ENCODE measurements at places on chromosomes 2 and 18. TPM values are rescaled to one million over a fixed set of nuclear protein-coding genes. Genes with fewer than 3 reads are reported as not detected.
A peak's percentile ranks its signal among the peaks of the same experiment; 100 is the strongest.

- H3K27ac ChIP-seq, result peak overlapping the region; percentile 75
- peaks cover 72% of the 10 kb centered on the region for H3K4me1 ChIP-seq
- no peak for DNase-seq
- no peaks in the 10 kb centered on the region for H3K36me3 ChIP-seq
- H3K4me3 ChIP-seq, result peak overlapping the region; percentile 2
Measured at GRCh38 chr2:17800693-17801458, 15.4 kb upstream of the MSGN1 start.

GRCh38 chr2:177243476-177243875 is 21.1 kb downstream of the NFE2L2 start:
- no peak for DNase-seq
- H3K36me3 ChIP-seq, result peaks cover 41% of the 10 kb centered on the region
- H3K27me3 ChIP-seq, result no peaks in the 10 kb centered on the region
- H3K27ac ChIP-seq, result peak overlapping the region; percentile 18
- peaks cover 87% of the 10 kb centered on the region for H3K4me1 ChIP-seq
- no peak overlapping the region for H3K4me3 ChIP-seq

DNA sequence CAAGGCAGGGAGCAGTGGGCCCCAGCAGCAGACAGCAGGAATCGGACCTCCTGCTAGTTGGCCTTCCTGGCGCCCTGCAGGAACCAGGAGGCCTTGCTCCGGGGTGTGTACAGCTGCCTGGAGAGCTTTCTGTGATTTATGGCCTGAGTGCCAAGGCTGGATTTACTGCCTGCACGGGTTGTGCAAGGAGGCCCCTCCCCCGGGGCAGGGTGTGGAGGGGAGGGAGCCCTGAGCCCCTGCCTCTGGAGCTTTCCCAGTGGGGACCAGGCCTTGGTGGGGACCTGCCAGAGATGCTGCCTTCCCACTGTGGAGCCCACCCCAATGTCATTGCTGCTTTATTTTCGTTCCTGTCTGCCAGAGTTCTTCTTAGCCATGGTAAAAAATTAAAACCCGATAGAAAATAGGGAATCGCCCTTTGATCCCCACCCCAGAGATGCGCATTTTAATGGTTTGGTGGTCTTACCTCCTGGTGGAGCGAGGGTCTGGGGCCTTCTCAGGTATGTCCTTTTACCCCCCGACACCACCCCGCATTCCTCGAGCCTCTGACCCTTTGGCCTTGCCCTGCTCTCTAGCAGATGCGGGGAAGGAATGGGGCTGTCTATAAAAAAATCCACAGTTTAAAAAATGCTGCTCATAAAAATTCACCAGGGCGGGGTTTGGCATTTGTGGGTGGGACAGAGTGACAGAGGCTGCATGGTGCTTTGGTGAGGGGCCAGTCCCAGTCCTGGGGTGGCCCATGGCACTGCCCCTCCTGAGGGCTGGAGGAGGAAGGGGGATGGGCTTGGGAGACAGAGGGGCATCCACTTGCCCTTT is 6.9 kb upstream of the RALB start:
- H3K27me3 ChIP-seq, result peaks cover 6% of the 10 kb centered on the region
- peaks cover 10% of the 10 kb centered on the region for H3K4me1 ChIP-seq
- no peak overlapping the region for H3K4me3 ChIP-seq

The RAMP1 gene
- total RNA-seq, result 4.4 TPM

The UGT1A10 gene
- total RNA-seq, result not detected

DNA sequence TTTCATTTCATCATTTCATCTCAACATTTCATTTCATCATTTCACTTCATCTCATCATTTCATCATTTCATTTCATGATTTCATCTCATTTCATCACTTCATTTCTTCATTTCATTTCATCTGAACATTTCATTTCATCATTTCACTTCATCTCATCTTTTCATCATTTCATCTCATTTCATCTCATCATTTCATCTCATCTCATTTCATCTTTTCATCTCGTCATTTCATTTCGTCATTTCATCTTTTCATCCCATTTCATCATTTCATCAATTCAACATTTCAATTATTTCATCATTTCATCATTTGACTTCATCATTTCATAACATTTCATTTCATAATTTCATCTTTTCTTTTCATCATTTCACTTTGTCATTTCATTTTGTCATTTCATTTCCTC is 128.4 kb downstream of the ANKRD30BL start:
- H3K4me1 ChIP-seq, result peaks cover 3% of the 10 kb centered on the region
- peaks cover 6% of the 10 kb centered on the region for H3K27me3 ChIP-seq
- no peak for DNase-seq
- H3K27ac ChIP-seq, result no peak overlapping the region

The KCNIP3 gene
- not detected for total RNA-seq

The NT5C1B gene
- not detected for total RNA-seq

DNA sequence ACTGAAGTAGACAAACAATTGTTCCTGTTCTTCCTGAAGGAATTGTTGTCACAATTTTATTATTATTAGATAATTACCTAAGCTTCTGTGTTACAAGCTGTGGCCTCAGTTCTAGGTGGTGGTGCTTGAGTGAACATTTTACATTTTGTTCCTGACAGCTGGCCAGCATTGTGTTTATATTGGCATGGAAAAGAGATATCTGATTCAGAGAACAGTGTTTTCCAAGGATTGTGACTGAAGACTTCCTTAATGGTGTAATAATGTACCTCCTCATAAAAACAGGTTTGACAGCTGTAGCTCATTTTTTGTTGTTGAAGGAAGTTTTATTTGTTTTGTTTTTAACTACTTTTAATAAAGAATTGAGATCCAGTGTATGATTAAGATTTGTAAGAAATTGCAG is 95.2 kb downstream of the EPB41L5 start:
- no peak for DNase-seq
- H3K27ac ChIP-seq, result no peak overlapping the region
- H3K4me1 ChIP-seq, result peaks cover 17% of the 10 kb centered on the region
- peaks cover 16% of the 10 kb centered on the region for H3K36me3 ChIP-seq

GRCh38 chr18:52319424-52319983 is 20.5 kb upstream of the DCC start:
- H3K4me1 ChIP-seq, result no peaks in the 10 kb centered on the region
- H3K4me3 ChIP-seq, result no peak overlapping the region
- H3K36me3 ChIP-seq, result no peaks in the 10 kb centered on the region

The ALK gene
- total RNA-seq, result not detected

The NTSR2 gene
- total RNA-seq, result not detected

DNA sequence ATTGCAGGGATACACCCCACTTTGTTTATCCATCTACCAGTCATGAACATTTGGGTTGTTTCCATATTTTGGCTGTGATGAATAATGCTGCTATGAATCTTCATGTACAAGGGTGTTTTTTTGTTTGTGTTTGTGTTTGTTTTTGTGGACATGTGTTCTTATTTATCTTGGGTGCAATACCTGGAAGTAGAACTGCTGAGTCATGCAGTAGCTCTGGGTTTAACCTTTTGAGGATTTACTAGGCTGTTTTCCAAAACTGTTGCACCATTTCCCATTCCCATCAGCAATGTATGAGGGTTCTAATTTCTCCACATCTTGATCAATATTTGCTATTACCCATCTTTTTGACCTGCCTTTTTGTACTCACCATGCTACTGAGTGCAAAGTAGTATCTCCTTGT is 140.0 kb upstream of the CYP1B1 start:
- no peak for DNase-seq
- no peaks in the 10 kb centered on the region for H3K4me1 ChIP-seq
- H3K4me3 ChIP-seq, result no peak overlapping the region
- no peaks in the 10 kb centered on the region for H3K36me3 ChIP-seq

The TDRD15 gene
- total RNA-seq, result 0.58 TPM

DNA sequence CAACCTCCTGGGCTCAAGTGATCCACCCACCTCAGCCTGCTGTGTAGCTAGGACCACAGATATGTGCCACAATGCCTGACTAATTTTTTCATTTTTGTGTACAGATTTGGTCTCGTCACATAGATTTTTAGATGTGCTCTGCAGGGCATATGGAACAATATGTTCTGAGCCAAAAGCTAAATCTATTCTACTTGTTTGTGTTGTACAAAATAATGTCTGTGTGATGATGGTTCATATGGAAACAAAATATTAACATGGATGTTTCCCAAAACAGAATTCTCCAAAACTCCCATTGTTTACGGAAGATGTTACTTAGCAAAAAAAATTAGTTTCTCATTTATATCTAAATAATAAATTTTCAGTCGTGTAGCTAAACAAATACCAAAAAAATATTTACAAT is 12.6 kb upstream of the KLHL23 start:
- H3K36me3 ChIP-seq, result no peaks in the 10 kb centered on the region
- no peak overlapping the region for H3K4me3 ChIP-seq
- H3K27me3 ChIP-seq, result peaks cover 3% of the 10 kb centered on the region
- H3K27ac ChIP-seq, result no peak overlapping the region

DNA sequence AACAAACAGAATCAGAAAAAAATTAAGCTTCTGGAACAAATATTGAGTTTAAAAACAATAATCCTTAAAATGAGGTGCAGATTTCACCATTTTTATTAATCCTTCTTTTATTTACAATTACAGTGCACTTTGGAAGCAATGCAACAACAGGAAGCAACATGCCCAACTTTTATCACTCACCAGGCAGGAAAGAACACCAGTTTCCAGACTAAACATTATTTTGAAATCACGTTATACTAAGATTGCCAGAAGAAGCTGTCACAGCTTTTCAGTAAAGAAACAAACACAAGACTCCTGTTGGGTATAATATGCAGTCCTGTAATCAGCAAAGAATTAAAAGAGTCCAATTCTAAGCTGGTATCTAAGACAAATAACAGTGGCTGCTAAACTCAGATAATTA is 137.9 kb upstream of the ZC3H15 start:
- H3K27ac ChIP-seq, result no peak overlapping the region
- H3K4me1 ChIP-seq, result peaks cover 14% of the 10 kb centered on the region
- no peak for DNase-seq
- no peaks in the 10 kb centered on the region for H3K27me3 ChIP-seq

The EMILIN1 gene
- 0.69 TPM for total RNA-seq

All from activated B cell treated with CpG ODN at 0.5 μM for 24 hours (primary cell).